ENCODE measurements at places on chromosomes 13 and 19.

DNA sequence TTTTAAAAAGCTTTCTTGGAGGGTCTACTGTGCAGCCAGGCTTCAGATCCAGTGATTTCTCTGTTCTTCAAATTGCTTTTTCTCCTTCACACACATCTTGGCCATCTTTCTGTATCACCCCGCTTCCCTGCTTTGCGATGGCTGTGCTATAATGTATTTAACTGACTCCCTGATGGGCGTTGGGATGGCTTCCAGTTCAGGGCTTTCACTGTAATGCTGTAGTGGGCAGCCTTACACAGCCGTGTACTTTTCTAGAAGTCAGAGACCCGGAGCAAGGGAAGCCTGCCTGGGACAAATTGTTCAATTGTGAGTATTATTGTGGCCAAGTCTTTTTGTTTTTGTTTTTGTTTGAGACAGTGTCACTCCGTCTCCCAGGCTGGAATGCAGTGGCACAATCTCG lies 19.4 kb upstream of the PAK4 start:
- DNase-seq: no peak

DNA sequence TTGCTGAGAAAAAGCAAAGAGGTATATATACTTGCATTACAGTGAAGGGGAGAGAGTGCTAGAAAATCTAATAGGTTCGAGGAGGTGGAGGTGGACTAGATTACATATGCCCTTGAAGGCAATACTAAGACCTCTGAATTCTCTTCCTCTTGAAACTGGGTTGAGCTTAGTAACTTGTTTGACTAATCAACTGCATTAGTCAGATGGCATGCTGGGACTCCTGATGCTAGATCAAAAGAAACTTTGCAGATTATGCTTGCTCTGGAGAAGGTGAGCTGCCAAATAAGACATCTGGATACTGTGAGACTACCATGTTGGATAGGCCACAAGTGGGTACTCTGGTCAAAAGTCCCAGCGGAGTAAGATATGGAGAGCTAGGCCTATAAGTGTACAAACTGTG lies 331.3 kb downstream of the KLF5 start:
- no peak for DNase-seq

GRCh38 chr19:39407410-39407659 lies 688 bp downstream of the ZFP36 start:
- peak; percentile 80 for DNase-seq

GRCh38 chr19:49017041-49017665 lies at the start of gene LHB:
Gene LHB, minus strand, starts transcription at chr19:49017091. Its CDS starts 10 bp downstream, at chr19:49017081.
- DNase-seq: no peak

DNA sequence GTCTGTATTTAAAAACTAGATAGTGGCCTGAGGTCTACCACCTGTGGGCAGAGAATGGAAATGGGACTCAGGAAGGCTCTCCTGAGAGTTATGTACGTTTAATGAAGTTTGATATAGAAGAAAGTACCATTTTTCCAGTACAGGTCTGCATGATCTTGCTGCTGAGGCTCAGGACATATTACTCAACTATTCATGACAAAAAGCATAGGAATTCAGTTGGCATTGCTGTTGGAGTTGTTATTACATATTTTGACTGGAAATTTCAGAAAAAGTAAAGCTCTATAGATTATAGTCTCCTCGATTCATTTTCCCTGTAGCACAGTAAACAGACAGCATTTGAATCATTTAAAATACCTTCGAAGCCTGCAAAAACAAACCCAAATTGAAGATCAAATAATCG lies 469.8 kb downstream of the DCT start:
- no peak for DNase-seq

DNA sequence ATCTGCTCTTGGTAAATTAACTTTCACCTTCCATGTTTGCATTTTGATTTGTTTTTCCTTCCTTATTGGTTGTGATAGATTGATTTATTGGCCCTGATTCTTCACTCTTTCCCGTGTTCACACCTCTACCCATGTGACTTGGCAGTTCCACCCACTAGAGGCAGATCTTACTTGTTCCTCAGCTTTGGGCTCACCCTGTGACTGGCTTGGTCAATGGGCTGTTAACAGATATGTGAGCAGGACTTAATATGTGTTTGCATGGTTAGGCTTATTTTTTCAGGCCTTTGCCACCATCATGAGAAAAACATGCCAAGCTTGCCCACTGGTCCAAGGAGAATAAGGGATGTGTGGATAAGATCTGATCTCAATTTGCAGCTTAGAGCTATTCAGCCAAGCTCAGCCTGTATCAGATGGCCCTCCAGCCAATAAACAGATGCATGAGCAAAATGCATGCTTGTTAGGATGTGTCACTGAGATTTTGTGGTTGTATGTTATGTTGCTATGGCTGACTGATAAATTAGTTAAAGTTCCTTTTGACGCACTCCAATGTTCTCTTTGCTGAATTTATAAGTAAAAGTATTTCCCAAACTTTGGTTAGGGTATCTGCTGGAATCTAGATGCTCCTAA lies 48.0 kb downstream of the RGCC start:
- DNase-seq: no peak

DNA sequence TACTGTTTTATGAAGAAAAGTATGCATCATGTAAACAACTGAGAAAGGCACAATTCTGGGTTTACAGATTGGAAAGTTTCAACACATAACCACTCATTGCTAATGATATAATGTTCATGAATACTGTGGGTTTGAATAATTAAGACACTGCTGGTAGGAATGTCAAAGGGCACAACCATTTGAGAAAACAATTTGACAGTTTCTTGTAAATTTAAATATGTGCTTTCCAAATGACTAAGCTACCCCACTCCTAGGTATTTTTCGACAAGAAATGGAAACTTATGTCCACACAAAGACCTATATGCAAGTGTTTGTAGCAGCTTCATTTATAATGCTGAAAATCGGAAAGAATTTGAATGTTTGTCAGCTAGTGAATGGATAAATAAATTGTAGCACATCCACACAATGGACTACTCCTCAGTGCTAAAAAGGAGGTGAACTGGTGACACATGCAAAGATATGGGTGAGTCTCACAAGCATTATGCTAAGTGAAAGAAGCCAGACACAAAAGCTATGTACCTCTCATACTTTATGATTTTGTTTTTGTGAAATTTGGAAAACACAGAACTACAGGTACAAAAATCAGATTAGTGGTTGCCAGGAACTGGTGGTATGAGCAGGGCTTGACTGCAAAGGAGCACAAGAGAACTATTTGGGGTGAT lies 44.8 kb upstream of the FLT1 start:
- no peak for DNase-seq

DNA sequence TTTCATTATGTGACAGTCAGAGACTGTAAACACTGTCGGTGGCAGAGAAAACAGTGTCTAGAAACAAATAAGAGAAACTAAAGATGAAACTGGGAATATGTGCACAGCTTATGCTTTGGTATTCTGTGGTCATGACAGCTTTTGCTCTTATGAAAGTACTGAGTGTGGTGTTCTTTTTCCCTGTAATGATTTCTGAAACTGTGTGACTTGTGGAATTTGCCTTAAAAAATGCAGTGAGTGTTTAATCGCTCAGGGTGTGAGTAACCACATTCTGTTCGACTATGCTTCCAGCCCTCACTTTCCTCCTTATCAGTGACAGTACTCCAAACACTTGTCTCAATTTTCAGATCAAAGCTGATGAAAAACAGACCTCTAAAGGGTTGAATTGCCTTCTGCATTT lies 66.9 kb upstream of the DIAPH3 start:
- DNase-seq: no peak

DNA sequence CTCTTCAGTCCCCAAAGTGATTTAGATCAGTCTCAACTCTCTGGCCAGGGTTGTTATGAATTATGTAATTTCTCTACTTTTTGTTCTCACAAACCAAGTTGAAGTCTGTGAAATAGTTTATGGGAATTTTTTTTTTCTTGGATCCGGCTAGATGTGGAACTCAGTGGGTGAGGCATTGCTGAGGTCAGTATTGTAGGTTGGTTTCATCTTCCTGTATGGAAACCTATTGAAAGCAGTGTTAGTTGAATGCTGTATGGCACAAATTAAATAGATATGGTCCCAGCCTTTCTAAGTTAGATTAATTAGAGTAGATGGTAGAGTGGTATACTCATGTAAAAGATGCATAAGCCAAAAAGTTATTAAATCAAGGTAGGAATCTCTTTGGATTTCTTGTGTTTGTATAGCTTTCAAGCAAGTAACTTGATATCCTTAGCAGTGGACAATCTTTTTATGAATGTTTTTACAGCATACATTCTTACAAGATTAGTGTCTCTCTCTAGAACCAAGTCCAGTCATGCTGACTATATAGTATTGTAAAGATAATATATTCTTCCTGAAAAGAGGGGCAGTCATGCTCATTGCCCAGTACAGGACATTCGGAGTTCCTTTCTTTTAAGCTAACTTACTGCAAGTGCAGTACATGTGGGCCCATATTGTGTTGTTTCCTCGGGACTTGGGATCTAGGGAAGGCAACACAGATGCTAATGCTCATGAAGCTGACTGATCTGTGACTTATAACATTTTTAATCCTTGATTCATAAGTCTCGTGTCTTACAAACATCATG lies 2541.1 kb downstream of the PCDH9 start:
- no peak for DNase-seq

DNA sequence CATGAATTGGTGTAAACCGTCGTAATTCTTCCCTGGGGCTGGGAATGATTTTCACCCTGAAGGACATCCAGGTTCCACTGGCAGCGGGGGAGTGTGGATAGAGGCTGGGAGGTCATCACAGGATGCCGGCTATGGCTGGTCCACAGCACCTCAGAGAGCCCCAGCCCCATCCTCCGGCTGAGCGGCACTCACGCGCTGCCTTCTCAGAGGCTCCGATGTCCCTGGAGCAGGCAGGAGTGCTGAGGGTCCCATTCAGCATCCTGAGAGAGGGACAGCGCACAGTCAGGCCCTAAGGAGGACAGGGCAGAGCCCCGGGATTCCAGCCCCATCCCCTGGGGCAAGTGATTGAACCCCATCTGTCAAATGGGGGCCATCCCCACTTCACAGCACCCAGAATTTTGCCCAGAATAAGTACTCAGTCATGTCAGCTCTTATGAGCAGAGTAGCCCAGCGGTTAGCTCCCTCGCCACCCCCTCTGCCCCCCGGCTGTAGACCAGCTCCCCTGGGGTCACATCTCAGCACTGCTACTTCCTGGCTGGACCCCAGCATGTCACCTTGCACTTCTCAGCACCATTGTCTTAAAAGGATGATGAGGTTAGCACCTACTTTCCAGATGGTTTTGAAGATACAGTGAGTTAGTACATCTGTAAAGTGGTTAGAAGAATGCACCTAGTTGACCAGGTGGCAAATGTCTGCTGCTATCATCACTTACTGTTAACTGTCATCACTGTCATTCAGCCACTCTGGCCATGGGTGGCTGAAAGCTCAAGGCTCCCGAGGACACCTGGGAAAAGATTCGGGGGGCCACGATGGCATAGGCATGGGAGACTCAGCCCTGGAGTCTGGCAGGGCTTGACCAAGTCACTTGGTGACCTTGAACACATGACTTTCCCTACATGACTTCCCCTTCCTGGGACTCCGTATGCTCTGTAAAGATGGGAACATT lies 11.9 kb downstream of the GRAMD1A start:
- peak; percentile 49 for DNase-seq

DNA sequence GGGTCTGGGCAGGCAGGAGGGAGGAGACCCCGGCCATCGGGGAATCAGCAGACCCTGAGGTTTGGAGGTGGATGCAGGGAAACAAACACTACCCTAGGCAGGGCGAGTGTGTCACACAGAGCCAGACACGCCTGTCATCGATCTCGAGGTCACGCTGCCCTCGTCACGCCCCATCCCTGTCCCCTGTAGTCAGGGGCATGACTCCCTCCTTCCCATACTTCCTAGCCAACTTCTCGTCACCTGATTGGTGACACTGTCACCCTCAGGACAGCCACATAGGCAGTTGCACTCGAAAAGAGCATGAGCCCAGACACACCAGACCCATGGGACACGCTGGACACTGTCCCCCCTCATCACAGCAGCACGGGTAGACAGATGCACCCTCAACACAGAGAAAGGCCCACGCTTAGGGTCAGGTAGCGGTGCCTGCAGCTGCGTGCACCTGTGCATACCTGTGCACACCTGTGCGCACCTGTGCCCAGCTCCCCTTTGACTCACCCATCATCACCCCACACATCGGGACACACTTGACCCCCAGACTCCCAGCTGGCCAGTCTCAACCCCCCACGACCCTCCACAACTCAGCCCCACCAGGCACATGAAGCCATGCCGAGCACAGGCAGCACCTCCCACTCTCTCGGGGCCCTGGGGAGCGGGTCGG lies 11.9 kb downstream of the CILP2 start:
- no peak for DNase-seq

DNA sequence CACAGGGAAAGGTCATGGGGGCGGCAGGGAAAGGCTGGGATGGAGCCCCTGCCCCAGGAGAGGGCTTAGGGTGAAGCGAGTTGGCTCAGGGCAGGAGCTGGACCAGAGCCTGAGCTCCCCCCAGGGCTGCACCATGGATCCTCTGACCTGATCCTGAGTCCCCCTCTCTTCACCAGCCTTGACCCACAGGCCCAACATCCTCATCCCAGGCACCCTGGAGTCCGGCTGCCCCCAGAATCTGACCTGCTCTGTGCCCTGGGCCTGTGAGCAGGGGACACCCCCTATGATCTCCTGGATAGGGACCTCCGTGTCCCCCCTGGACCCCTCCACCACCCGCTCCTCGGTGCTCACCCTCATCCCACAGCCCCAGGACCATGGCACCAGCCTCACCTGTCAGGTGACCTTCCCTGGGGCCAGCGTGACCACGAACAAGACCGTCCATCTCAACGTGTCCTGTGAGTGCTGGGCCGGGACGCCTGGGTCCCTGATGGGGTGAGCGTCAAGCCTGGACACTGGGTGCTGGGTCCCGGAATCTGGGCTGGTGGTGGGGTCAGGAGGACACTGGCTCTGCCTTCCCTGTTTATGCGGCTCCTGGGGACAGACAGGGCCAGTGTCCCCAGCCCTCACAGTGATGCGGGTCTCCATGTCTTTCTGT lies 842 bp downstream of the SIGLEC9 start:
- DNase-seq: no peak

DNA sequence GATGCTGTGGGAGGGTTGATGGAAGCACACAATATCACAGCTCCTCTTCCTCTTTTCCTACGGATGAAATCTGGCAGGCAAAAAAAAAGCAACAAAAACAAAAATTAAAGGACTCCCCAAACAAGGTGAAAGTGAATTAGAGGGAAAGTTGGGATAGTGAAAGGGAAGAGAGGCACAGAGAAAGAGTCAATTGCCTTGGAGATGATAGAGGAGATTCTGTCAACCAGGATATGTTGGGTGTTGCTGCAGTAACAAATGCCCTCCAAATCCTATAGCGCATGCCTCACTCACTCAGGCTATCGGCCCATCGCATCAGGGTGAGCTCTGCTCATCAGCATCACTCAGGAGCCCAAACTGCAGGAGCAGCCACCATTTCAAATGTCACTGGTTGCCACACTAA lies 119.1 kb downstream of the DLEU7 start:
- DNase-seq: no peak

- DNase-seq: no peak
These were observed 119.6 kb downstream of the RFC3 start for GRCh38 chr13:33937373-33938098.

GRCh38 chr13:44815623-44816022 lies 173.6 kb downstream of the NUFIP1 start:
- DNase-seq: no peak

GRCh38 chr13:23985839-23986238 lies 88.5 kb upstream of the C1QTNF9B start:
- DNase-seq: no peak

Data from CD4-positive, alpha-beta T cell treated with Interleukin-21 for 1 hour (primary cell).